ENCODE measurements at places on chromosomes 13 and 19. TPM values are rescaled to one million over a fixed set of nuclear protein-coding genes. Genes with fewer than 3 reads are reported as not detected.

GRCh38 chr13:107231944-107232343 lies 664.0 kb upstream of the ARGLU1 start:
- H3K27ac ChIP-seq: no peak overlapping the region
- no peaks in the 10 kb centered on the region for H3K36me3 ChIP-seq
- no peaks in the 10 kb centered on the region for H3K4me1 ChIP-seq
- no peak for DNase-seq
- no peak overlapping the region for H3K4me3 ChIP-seq
- peaks cover 10% of the 10 kb centered on the region for H3K27me3 ChIP-seq

DNA sequence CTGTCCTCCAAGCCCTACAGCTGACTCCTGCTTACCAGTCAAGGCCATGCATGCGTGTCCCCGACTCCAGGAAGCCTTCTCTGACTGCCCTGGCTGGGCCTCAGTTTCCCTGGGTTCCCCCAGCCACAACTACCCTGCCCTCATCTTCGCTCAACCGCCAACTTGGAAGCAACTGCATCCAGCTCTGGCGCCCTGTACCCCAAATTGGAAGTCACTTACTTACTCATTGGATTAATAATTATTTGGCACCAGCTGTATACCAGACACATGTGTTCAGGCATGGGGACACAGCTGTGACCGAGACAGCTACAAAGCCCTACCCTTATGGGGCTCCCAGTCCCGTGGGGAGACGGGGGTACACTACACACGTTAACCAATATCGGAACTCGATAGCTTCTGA lies 10.9 kb upstream of the SEMA6B start:
- H3K36me3 ChIP-seq: no peaks in the 10 kb centered on the region
- no peak overlapping the region for H3K4me3 ChIP-seq
- H3K4me1 ChIP-seq: peaks cover 11% of the 10 kb centered on the region
- no peak for DNase-seq
- H3K27me3 ChIP-seq: no peaks in the 10 kb centered on the region

DNA sequence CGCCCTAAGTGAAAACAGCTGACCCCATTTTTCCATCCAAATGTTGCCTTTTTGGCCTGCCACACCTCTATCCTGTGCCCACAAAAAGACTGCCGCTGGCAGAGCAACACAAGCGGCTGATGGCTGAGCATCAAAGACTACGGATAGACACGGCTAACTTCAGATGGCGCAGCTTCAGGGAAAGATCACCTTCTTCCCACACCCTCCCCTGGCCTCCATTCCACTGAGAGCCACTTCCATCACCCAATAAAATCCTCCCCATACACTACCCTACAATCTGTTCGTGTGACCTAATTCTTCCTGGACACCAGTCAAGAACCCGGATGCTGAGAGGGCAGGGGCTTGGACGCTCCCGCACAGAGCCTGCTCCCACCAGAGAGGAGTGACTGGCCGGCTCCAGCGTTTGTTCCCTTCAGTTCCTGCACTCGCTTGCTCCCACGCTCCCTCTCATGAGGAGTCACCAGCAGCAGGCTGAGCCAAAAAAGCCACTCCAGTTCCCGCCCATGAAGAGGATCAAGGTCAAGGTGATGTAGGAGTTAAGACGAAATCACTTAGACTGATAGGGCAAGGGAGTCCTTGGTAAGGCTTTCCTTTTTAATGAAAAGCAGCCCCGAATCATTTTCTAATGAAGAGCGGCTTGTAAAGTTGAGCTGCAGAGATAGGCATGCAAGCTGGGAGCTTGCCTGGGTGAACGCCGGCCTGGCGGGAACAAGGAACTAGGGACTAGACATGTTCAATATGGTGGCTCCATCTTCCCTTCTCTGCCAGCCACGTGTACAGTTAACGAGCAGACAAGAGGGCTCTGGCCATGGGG lies 35.7 kb downstream of the TSKS start:
- H3K4me1 ChIP-seq: no peaks in the 10 kb centered on the region
- H3K4me3 ChIP-seq: no peak overlapping the region
- DNase-seq: no peak
- no peaks in the 10 kb centered on the region for H3K27me3 ChIP-seq
- no peak overlapping the region for H3K27ac ChIP-seq

Gene ZNF582
- total RNA-seq: 3.7 TPM

Gene ADPRHL1
- total RNA-seq: 2.5 TPM

Gene U2AF2
- 232 TPM for total RNA-seq

Gene NKG7
- not detected for total RNA-seq

Gene CYP2F1
- total RNA-seq: not detected

Gene ZNF575
- 2.6 TPM for total RNA-seq
